ENCODE measurements at places on chromosomes 3 and 15. TPM values are rescaled to one million over a fixed set of nuclear protein-coding genes. Genes with fewer than 3 reads are reported as not detected.

Gene SCN11A
- total RNA-seq, result 0.81 TPM

DNA sequence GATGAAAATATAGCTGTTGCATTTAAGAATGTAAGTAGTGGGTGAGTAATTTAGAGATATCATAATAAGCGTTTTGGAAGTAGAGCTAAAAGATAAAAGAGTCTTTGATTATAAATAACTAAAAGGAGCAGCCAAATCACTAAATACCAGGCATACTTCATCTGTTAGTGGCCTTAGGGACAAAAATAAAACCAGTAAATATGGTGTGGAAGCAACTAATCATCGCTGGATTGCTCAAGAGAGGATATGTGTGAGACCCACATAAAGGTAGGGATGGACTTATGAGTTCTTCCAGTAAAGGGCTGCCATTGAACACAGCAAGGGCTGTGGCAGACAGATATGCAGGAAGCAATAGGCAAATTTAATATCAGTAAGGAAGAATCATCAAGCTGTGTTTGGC, 356.2 kb downstream of the CNTN4 start:
- no peaks in the 10 kb centered on the region for H3K4me1 ChIP-seq
- no peaks in the 10 kb centered on the region for H3K27me3 ChIP-seq
- DNase-seq, result no peak
- H3K4me3 ChIP-seq, result no peak overlapping the region
- H3K36me3 ChIP-seq, result no peaks in the 10 kb centered on the region

Gene SPSB4
- 10.7 TPM for total RNA-seq

GRCh38 chr15:22989576-22990477, 9.7 kb upstream of the CYFIP1 start:
- H3K4me3 ChIP-seq, result no peak overlapping the region
- H3K36me3 ChIP-seq, result no peaks in the 10 kb centered on the region
- H3K27ac ChIP-seq, result no peak overlapping the region
- no peaks in the 10 kb centered on the region for H3K27me3 ChIP-seq
- no peaks in the 10 kb centered on the region for H3K4me1 ChIP-seq

Gene ARGFX
- total RNA-seq, result not detected

- no peak overlapping the region for H3K4me3 ChIP-seq
- no peak overlapping the region for H3K27ac ChIP-seq
- H3K27me3 ChIP-seq, result no peaks in the 10 kb centered on the region
- no peaks in the 10 kb centered on the region for H3K36me3 ChIP-seq
- DNase-seq, result no peak
Observed at GRCh38 chr3:7766530-7766929, 735.1 kb upstream of the LMCD1 start.

Gene DNAJB11
- 52.7 TPM for total RNA-seq

Gene CFAP20DC
- 14.0 TPM for total RNA-seq

GRCh38 chr3:31219131-31219843, 313.4 kb upstream of the STT3B start:
- no peak for DNase-seq
- no peak overlapping the region for H3K27ac ChIP-seq
- H3K27me3 ChIP-seq, result no peaks in the 10 kb centered on the region
- H3K4me3 ChIP-seq, result no peak overlapping the region
- no peaks in the 10 kb centered on the region for H3K4me1 ChIP-seq

GRCh38 chr3:118057086-118057485, 977.6 kb downstream of the IGSF11 start:
- H3K27ac ChIP-seq, result no peak overlapping the region
- no peak for DNase-seq
- H3K36me3 ChIP-seq, result no peaks in the 10 kb centered on the region
- H3K4me1 ChIP-seq, result no peaks in the 10 kb centered on the region

- H3K4me3 ChIP-seq, result no peak overlapping the region
- no peak overlapping the region for H3K27ac ChIP-seq
- peaks cover 10% of the 10 kb centered on the region for H3K4me1 ChIP-seq
- H3K36me3 ChIP-seq, result no peaks in the 10 kb centered on the region
- no peak for DNase-seq
Observed at GRCh38 chr15:98888820-98889479, 118.6 kb downstream of the PGPEP1L start.

DNA sequence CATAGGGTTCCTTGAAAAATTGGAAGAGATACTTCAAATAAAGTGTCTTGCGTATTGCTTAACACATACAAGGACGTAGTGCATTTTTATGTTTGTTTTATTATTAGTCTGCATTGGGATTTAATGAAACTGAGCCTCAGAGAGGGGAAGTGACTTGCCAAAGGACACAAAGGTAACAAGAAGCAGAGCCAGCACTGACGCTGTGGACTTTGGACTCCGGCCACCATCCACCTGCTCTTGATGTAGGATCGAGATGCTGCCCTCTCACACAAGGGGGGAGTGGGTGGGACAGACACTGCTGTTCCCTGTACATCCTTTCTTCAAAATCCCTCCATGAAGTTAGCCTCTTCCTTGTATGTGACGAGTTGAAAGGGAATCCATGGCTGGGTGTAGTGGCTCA, 435.4 kb upstream of the RGMA start:
- H3K36me3 ChIP-seq, result no peaks in the 10 kb centered on the region
- H3K27me3 ChIP-seq, result no peaks in the 10 kb centered on the region
- no peak for DNase-seq
- H3K4me3 ChIP-seq, result no peak overlapping the region

DNA sequence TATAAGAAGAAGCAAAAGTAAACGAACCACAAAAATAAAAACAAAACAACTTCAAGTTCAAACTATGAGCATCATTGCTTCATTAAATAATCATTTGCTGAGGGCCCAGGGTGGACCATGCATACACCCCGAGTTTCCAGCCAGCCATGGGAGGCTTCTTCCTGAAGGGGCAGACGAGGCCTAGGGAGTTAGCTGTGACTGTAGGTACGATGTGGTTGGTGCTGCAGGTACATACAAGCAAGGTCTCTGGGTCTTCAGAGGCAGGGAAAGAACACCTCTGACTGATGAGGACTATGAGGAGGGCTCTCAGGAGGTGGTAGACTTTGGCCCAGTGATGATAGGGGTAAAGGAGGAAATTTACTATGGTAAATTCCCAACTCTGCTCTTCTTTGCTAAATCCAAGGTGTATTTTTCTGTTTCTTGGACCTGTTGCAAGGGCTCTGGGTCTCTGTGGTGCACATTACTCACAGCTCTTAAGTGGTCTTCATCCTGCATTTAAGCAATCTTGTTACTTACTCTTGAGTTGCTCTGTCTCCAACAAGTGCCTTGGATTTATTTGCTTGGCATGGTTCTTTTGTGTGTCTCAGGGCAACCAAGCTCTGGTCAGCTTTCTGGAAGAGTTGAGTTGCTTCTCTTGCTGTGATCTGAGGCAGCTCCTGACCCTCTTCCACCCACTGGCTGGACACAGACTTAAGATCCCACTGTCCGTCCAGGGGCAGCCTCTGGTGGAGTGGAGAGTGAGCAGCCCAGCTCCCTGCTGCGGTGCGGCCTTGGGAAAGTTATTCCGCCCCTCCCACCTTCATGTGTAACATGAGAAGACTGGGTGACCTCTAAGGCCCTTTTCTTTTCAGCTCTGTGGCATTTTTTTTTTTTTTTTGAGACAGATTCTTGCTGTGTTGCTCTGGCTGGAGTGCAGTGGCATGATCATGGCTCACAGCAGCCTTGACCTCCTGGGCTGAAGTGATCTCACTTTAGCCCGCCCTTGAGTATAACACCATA, 56.1 kb upstream of the KIF23 start:
- no peak overlapping the region for H3K4me3 ChIP-seq
- no peak overlapping the region for H3K27ac ChIP-seq
- DNase-seq, result peak; percentile 50
- peaks cover 8% of the 10 kb centered on the region for H3K4me1 ChIP-seq
- H3K36me3 ChIP-seq, result no peaks in the 10 kb centered on the region

Data from neural progenitor cell (in vitro differentiated cells).